Immature natural killer cell (primary cell): ENCODE measurements at places on chromosomes 4 and X. TPM values are rescaled to one million over a fixed set of nuclear protein-coding genes. Genes with fewer than 3 reads are reported as not detected.

GRCh38 chrX:66676413-66676812 lies 37.5 kb upstream of the EDA2R start:
- H3K27me3 ChIP-seq = peaks cover 9% of the 10 kb centered on the region
- H3K36me3 ChIP-seq = no peaks in the 10 kb centered on the region
- no peak for DNase-seq

DNA sequence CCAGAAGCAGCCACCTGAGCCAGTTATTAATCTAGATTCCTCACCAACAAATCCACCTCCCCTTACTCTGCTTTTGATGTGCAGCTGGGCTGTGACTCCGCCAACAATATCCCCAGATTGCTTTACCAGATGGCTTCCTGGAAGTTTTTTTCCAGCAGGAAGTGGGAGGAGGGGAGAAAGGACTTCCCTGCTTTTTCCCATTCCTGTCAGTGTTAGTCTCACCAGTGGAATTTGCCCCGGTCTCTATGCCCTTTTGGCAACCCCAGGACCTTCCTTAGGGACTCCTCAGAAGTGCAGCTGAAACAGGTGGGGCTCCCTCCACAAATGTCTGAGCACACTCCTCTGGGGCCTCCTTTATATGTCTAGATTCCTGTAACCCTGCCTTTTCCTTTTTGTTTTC lies 465.2 kb upstream of the IGFBP7 start:
- DNase-seq = no peak
- H3K27me3 ChIP-seq = peaks cover 1% of the 10 kb centered on the region
- no peak overlapping the region for H3K27ac ChIP-seq
- H3K36me3 ChIP-seq = no peaks in the 10 kb centered on the region
- H3K4me3 ChIP-seq = no peak overlapping the region
- no peaks in the 10 kb centered on the region for H3K4me1 ChIP-seq

GRCh38 chrX:31423609-31424189 lies 351.9 kb upstream of the FTHL17 start:
- H3K27me3 ChIP-seq = no peaks in the 10 kb centered on the region
- H3K27ac ChIP-seq = no peak overlapping the region
- H3K4me1 ChIP-seq = no peaks in the 10 kb centered on the region
- H3K36me3 ChIP-seq = no peaks in the 10 kb centered on the region
- no peak overlapping the region for H3K4me3 ChIP-seq
- DNase-seq = no peak

- no peak overlapping the region for H3K27ac ChIP-seq
- no peak overlapping the region for H3K4me3 ChIP-seq
- H3K36me3 ChIP-seq = peaks cover 4% of the 10 kb centered on the region
- no peaks in the 10 kb centered on the region for H3K27me3 ChIP-seq
These were observed 17.7 kb upstream of the STX18 start for GRCh38 chr4:4559596-4559995.

- H3K4me1 ChIP-seq = peaks cover 47% of the 10 kb centered on the region
- no peak for DNase-seq
- no peak overlapping the region for H3K4me3 ChIP-seq
- peaks cover 5% of the 10 kb centered on the region for H3K36me3 ChIP-seq
- H3K27me3 ChIP-seq = peaks cover 2% of the 10 kb centered on the region
These were observed 59.7 kb downstream of the SH3BGRL start for GRCh38 chrX:81261576-81261975.

GRCh38 chr4:72394012-72394663 lies 174.9 kb downstream of the ADAMTS3 start:
- no peak for DNase-seq
- H3K27me3 ChIP-seq = no peaks in the 10 kb centered on the region
- no peaks in the 10 kb centered on the region for H3K36me3 ChIP-seq
- H3K4me3 ChIP-seq = no peak overlapping the region
- H3K4me1 ChIP-seq = no peaks in the 10 kb centered on the region

- no peak overlapping the region for H3K27ac ChIP-seq
- no peaks in the 10 kb centered on the region for H3K36me3 ChIP-seq
- H3K27me3 ChIP-seq = no peaks in the 10 kb centered on the region
- no peak for DNase-seq
These were observed 878.3 kb downstream of the FSTL5 start for GRCh38 chr4:161285461-161285860.

DNA sequence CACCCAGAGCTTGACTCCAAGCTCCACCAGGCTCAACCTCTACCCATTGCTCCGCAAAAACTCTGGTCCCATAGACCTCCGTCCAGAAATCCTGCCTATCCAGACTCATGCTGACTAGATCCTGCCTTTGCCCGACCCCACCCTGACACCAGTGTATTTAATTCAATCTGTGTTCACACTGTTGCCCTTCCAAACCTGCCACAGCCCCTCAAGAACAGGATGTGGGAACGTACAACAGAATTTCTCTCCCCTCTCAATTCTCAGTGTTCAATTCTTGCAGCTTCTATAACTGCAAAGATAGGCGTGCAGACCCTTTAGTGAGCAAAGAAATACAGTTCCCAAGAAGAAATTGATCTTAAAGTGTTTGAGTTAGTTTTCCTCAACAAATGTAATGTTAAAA lies 154.2 kb upstream of the FRG1 start:
- no peaks in the 10 kb centered on the region for H3K27me3 ChIP-seq
- H3K4me1 ChIP-seq = no peaks in the 10 kb centered on the region
- no peaks in the 10 kb centered on the region for H3K36me3 ChIP-seq
- no peak overlapping the region for H3K27ac ChIP-seq

- H3K4me3 ChIP-seq = peak overlapping the region; percentile 36
- H3K4me1 ChIP-seq = peaks cover 64% of the 10 kb centered on the region
- H3K27me3 ChIP-seq = no peaks in the 10 kb centered on the region
- H3K36me3 ChIP-seq = peaks cover 36% of the 10 kb centered on the region
- no peak for DNase-seq
These were observed 92.0 kb downstream of the NFKB1 start for GRCh38 chr4:102593147-102593546.

DNA sequence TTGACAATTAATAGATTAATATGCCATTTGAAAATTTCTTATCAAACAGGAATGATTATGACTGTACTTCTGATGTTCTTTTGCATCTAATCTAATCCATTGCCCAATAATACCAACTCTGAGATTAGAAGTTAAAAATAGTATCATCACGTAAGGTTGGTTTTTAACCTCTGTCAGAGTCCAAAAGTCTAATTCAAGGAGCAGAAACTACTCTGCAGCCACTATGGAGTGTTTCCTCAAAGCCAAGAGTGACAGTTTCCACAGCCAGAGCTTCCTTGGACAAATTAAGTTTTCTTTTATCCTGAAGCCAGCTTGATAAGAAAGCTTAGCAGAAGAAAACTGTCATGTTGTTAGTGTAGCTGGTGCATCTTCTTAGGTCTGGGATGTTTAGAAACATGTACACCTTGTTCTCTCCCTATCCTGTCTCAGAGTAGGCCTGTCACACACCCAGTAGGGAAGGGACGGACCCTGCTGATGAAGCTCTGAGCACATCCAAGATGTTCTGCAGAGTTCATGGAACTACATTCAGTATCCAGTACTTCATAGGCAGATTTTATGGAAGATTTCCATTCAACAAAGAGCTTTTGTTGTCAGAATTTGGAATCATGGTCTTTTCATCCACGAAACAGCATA lies 20.4 kb upstream of the PI4K2B start:
- H3K4me3 ChIP-seq = no peak overlapping the region
- H3K27ac ChIP-seq = no peak overlapping the region
- no peak for DNase-seq
- H3K36me3 ChIP-seq = peaks cover 15% of the 10 kb centered on the region
- H3K27me3 ChIP-seq = peaks cover 3% of the 10 kb centered on the region

GRCh38 chr4:1414831-1415680 lies 8.8 kb upstream of the NKX1-1 start:
- DNase-seq = no peak
- H3K27ac ChIP-seq = no peak overlapping the region

DNA sequence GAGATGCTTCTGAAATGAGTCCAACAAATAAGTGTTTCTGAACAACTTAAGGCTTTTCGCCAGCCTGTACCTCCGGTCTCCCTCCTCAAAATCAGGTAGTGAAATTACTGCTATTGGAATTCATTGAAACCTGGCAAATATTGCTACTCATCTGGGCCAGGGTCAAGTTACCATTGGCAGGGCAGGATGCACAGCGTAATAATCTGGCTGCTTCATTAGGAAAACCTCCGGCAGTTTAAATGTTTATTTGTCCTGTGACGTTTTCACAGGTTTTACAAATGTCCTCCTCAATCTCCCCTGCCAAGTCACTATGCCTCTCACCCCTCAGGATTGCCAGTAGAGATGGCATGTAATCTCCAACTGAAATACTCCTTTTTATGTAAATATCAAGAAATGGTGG lies 92.6 kb upstream of the KDR start:
- H3K27me3 ChIP-seq = peaks cover 3% of the 10 kb centered on the region
- H3K4me3 ChIP-seq = no peak overlapping the region
- no peaks in the 10 kb centered on the region for H3K36me3 ChIP-seq
- H3K4me1 ChIP-seq = no peaks in the 10 kb centered on the region
- H3K27ac ChIP-seq = no peak overlapping the region

- H3K36me3 ChIP-seq = no peaks in the 10 kb centered on the region
- H3K27ac ChIP-seq = no peak overlapping the region
- H3K4me1 ChIP-seq = no peaks in the 10 kb centered on the region
These were observed 66.9 kb upstream of the CAPN6 start for GRCh38 chrX:111337067-111337637.

DNA sequence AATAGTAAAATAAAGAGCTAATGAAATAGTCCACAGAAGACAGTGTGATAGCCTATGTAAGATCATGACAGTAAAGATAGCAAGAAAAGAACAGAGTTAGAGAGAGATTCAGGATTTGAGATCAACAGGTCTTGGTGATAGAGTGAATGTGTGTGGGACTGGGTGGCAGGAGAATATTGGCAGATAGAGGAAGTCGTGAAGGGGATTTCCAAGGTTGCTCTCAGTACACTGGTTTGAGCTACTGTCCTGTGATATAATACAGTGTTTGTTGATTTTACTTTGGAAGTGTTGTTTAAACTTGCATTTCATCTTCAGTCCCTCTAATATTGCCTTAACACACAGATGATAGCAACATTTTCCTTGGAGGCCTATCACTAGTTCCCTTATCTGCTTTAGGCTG lies 44.1 kb downstream of the DTHD1 start:
- H3K27me3 ChIP-seq = no peaks in the 10 kb centered on the region
- H3K36me3 ChIP-seq = peaks cover 10% of the 10 kb centered on the region
- DNase-seq = no peak
- H3K27ac ChIP-seq = peak overlapping the region; percentile 21
- peaks cover 76% of the 10 kb centered on the region for H3K4me1 ChIP-seq

- DNase-seq = no peak
- H3K36me3 ChIP-seq = no peaks in the 10 kb centered on the region
- no peak overlapping the region for H3K4me3 ChIP-seq
- H3K4me1 ChIP-seq = no peaks in the 10 kb centered on the region
- H3K27ac ChIP-seq = no peak overlapping the region
These were observed 30.8 kb downstream of the DAPP1 start for GRCh38 chr4:99847362-99847976.

DNA sequence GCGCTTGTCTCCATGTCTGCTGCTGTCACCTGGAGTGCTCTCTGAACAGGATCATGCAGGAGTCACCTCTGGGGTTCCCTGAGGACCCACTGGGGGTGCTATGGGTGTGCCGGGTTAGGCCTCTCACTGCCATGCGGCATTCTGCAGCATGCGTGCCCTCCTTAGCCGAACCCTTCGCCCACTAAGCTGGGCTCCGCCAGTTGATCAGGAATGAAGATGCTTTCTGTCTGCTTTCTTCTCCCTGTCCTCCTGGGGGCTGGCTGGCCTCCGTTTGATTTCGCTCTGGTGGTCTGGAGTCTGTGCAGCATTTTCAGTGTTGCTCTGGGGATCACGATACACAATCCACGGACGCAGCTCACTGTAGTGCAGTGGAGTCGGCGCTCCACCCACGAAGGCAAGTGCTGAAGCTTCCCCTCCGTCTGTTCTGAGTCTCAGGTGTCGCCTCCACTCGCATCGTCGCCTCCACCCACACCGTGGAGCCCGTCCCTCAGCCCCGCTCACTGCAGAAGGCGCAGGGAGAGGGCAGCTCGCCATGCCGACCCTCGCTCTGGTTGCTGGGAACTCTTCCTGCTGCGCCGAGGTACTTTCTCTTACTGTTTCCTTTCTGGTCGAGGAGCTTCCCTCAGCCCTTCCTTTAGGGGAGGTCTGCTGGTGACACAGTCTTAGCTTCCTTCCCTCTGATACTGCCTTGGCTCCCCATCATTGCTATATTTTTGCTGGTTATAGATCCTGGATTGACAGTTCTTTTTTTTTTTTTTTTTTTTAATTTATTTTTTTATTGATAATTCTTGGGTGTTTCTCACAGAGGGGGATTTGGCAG lies 29.2 kb downstream of the LETM1 start:
- DNase-seq = no peak
- peaks cover 27% of the 10 kb centered on the region for H3K36me3 ChIP-seq
- H3K27me3 ChIP-seq = no peaks in the 10 kb centered on the region
- H3K27ac ChIP-seq = no peak overlapping the region

GRCh38 chrX:50081282-50081889 lies 119.4 kb downstream of the AKAP4 start:
- no peak overlapping the region for H3K27ac ChIP-seq
- H3K4me1 ChIP-seq = no peaks in the 10 kb centered on the region
- DNase-seq = no peak

DNA sequence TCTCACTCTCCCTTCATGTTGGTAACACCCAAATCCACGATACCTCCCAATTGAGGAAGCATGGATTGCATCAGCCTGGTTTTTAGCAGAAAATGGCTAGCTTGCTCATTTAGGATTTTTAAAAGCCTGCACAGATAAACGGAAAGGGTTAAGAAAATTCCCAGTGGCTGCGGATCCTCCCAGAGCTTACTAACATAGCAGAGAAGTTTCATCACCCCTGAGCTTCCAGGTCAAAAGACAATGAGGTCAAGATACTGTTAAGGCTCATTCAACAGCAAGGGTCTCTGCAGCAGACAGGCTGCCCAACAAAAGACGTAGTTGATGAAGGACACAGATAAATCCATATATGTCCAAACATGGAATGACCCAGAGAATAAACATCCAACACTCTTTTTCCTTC lies 220.2 kb downstream of the ASMT start:
- H3K27me3 ChIP-seq = no peaks in the 10 kb centered on the region
- no peak overlapping the region for H3K4me3 ChIP-seq
- DNase-seq = no peak
- no peaks in the 10 kb centered on the region for H3K36me3 ChIP-seq

GRCh38 chr4:38284294-38285030 lies 324.3 kb downstream of the PTTG2 start:
- H3K36me3 ChIP-seq = no peaks in the 10 kb centered on the region
- H3K4me3 ChIP-seq = no peak overlapping the region
- peaks cover 2% of the 10 kb centered on the region for H3K27me3 ChIP-seq
- no peaks in the 10 kb centered on the region for H3K4me1 ChIP-seq
- DNase-seq = no peak

GRCh38 chr4:53974561-53974960 lies 89.8 kb downstream of the CHIC2 start:
- H3K36me3 ChIP-seq = peaks cover 9% of the 10 kb centered on the region
- DNase-seq = no peak
- peaks cover 2% of the 10 kb centered on the region for H3K27me3 ChIP-seq
- H3K4me3 ChIP-seq = no peak overlapping the region
- H3K4me1 ChIP-seq = no peaks in the 10 kb centered on the region

BTC gene
- polyA plus RNA-seq = not detected

NR0B1 gene
- polyA plus RNA-seq = not detected

IL2 gene
- polyA plus RNA-seq = not detected

ADGRA3 gene
- 2.7 TPM for polyA plus RNA-seq

ATP2B3 gene
- polyA plus RNA-seq = not detected

TEX13D gene
- not detected for polyA plus RNA-seq

ANK2 gene
- not detected for polyA plus RNA-seq

TEX13C gene
- not detected for polyA plus RNA-seq

F11 gene
- not detected for polyA plus RNA-seq

ADGRG4 gene
- polyA plus RNA-seq = not detected

CLCN3 gene
- polyA plus RNA-seq = 4.7 TPM

FOXR2 gene
- not detected for polyA plus RNA-seq

TMSB15B gene
- 12.1 TPM for polyA plus RNA-seq

RADX gene
- 1.0 TPM for polyA plus RNA-seq

CFAP99 gene
- polyA plus RNA-seq = not detected
